ENCODE measurements at places on chromosomes 11 and 22.

GRCh38 chr11:62398011-62398994 lies 20.5 kb upstream of the SCGB1A1 start:
- peak; percentile 65 for DNase-seq

DNA sequence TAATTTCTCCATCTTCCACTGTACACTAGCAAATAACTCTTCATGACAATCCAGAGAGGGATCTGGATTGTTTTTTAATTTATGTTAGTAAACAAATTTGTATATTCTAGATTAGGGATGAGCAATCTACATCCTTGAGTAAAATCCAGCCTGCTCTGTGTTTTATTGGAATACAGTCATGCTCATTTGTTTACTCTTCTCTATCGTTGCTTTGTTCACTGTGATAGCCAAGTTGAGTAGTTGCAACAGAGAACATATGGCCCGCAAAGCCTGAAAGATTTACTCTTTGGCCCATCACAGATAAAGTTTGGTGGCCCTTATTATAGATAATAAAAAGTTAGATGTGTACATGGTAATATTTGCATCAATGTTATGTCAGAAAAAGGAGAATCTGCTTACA lies 6.2 kb upstream of the BLID start:
- no peak for DNase-seq

GRCh38 chr22:22403306-22403705 lies 105.2 kb downstream of the ZNF280B start:
- no peak for DNase-seq

GRCh38 chr11:74141241-74141695 lies 29.5 kb downstream of the C2CD3 start:
- no peak for DNase-seq

DNA sequence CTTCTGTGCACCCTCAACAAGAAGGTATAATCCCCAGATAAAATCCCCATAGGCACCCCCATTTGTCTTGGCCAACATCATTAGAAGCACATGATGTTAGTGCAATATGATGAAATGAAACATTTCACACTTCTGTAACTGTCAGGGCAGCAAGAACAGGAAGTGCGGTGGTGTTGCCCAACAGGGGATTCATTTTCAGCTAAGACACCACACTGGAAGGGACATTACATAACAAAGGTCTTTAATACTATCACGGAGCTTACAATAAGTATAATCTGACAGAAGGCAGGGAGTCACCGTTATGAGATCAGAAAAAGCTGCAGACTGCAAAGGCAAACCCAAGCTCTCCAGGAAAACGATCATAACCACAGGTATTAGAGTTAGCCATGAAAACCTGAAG lies 2.0 kb downstream of the OR52W1 start:
- no peak for DNase-seq

DNA sequence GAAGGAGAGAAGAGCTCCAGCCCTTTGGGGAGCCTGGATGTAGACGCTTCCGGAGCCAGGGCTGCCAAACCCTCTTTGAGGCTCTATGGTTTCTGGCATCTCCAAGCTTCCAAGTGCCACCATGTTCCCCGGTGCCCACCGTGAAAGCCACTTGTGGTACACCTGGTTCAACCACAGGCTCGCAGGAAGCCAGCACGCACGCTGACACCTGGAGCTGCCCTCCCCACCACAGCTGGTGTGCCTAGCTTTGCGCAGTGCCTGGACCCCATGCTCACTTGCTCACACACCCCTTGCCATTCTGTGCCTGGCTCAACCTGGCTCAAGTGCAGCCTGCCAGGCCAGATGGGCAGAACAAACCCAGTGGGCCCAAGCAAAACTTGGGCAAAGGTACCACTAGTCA lies 831.4 kb downstream of the DLG2 start:
- DNase-seq: no peak

DNA sequence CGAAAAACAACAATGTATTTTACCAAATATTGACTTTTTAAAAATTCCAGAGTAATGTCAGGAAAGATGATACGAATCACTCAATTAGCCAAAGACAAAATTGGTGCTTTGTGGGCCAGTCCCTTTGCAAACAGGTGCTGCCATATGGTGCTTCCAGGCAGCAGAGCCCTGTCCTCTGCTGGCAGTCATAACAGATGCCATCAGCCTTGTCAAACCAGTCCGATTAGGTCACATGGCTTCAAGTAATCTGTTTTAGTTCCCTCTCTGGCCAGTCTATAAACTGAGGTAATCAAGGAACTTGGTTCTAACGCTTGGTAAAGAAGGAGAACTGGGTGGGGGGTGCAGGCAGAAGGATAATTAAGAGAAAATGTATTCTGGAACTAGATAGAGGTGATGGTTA lies 49.1 kb upstream of the CAPRIN1 start:
- DNase-seq: no peak

GRCh38 chr11:6402061-6402470 lies 11.8 kb downstream of the SMPD1 start:
- no peak for DNase-seq

GRCh38 chr11:8067929-8068575 lies 13.0 kb upstream of the TUB start:
- no peak for DNase-seq

DNA sequence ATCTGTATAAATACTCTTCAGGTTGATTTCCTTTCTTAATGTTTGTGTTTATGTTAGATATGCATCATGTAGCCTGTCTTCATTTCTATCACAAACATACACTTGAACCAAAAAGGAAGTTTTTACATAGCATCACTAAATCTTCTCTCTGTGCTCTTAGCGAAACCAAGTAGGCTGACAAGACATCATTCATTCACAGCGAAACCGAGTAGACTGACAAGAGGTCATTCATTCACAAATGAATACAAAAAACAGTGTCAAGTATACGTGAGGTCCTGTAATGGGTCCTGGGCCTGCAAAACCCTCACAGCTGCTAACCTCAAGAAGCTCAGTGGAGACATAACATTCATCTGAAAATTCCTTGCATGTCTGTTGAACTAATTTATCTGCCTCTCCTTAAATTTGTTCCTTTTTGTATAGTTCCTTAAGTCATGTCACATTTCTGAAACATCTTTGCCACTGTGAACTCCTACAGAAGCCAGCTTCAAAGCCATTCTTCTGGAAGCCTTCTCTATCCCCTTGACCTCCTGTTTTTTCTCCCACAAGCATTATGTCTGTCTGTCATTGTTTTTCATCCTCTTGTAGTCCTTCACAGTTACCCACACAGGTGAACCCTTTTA lies 9.8 kb upstream of the HBE1 start:
- no peak for DNase-seq

GRCh38 chr11:65611028-65611757 lies 2.8 kb downstream of the MAP3K11 start:
- DNase-seq: no peak

- DNase-seq: no peak
These were observed 33.0 kb upstream of the PITPNB start for GRCh38 chr22:27952091-27952490.

DNA sequence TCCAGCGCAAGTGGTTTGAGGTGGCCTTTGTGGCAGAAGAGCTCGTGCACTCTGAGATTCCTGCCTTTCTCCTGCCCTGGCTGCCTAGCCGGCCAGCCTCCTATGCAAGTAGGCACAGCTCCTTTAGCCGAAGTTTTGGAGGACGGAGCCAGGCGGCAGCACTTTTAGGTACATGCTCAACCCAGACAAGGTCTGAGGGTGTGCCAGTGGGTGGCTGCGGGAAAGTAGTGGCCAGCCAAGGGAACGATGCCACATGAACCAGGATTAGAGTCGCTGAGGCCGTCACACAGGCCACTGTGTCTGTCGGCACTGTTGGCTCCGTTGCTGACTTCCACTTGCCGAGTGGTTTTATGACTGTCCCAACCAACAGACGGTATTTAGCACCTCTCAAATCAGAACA lies 64.8 kb upstream of the YWHAH start:
- DNase-seq: no peak

GRCh38 chr22:39221999-39222686 lies 22.6 kb downstream of the PDGFB start:
- no peak for DNase-seq

- DNase-seq: no peak
These were observed 10.1 kb downstream of the CHID1 start for GRCh38 chr11:900545-900944.

Data from sciatic nerve (tissue), 2 donors.